CD4-positive, CD25-positive, alpha-beta regulatory T cell (primary cell): ENCODE measurements at places on chromosomes 11 and 22. TPM values are rescaled to one million over a fixed set of nuclear protein-coding genes. Genes with fewer than 3 reads are reported as not detected.
A peak's percentile ranks its signal among the peaks of the same experiment; 100 is the strongest.

DNA sequence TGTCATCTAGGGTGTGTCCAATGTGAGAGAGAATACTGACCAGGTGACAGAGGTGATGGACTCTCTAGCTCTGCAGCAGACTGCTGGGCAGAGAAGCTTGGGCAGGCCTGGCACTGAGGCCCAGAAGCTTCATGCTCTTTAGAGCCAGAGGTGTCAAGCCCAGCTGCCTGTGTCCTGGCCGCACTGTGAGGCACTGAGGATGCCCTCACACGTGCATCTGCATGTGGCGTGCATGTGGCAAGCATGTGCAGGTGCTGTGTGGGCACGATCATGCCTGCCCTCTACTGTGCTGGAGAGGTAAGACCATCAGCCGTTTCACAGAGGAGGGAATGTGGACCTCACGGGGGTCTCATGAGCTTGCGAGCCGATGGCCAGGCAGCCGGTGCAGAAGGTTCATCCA, 15.8 kb upstream of the TXNRD2 start:
- H3K27me3 ChIP-seq = no peaks in the 10 kb centered on the region
- H3K4me1 ChIP-seq = no peaks in the 10 kb centered on the region
- DNase-seq = no peak

DNA sequence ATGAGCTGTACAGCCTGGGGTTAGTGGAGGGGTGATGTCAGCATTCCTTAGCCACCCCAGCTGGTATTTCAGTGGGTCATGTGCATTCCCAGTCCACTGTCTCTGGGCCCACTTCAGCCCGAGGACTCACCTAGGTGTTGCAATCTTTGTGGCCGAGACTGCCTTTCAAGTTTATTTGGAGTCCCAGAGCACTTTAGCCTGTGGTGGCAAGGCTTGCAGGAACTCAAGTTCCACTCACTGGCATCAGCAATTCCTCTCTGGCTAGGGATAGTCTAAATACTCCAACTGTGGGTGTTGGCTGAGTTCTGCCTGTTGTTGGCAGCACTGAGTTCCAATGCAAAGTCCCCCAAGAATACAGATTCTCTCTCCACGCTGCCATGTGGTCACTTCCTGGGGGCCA, 191.6 kb upstream of the PGR start:
- no peaks in the 10 kb centered on the region for H3K4me1 ChIP-seq
- H3K27ac ChIP-seq = no peak overlapping the region
- no peaks in the 10 kb centered on the region for H3K27me3 ChIP-seq
- no peak overlapping the region for H3K4me3 ChIP-seq
- no peak for DNase-seq

DNA sequence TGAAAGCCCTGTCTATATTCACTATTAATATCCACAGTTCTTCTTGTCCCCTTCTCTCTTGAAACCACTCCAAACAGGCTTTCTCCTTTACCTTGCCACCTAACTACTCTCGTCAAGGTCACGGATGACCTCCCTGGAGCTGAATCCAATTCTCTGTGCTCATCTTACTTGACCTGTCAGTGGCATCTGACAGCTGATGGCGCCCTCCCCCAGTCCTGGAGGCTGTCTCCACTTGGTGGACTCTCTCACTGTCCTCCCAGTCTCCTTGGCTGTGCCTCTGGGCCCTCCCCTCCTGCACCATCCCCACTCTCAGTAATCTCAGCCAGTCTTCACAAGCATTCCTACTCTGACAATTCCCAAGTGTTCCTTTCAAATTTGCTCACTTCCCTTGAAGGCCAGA, 8.7 kb downstream of the TNKS1BP1 start:
- H3K4me3 ChIP-seq = no peak overlapping the region
- no peak overlapping the region for H3K27ac ChIP-seq
- peaks cover 9% of the 10 kb centered on the region for H3K4me1 ChIP-seq
- H3K36me3 ChIP-seq = peaks cover 6% of the 10 kb centered on the region
- no peak for DNase-seq

ZNF280B gene
- polyA plus RNA-seq = 0.83 TPM

DNA sequence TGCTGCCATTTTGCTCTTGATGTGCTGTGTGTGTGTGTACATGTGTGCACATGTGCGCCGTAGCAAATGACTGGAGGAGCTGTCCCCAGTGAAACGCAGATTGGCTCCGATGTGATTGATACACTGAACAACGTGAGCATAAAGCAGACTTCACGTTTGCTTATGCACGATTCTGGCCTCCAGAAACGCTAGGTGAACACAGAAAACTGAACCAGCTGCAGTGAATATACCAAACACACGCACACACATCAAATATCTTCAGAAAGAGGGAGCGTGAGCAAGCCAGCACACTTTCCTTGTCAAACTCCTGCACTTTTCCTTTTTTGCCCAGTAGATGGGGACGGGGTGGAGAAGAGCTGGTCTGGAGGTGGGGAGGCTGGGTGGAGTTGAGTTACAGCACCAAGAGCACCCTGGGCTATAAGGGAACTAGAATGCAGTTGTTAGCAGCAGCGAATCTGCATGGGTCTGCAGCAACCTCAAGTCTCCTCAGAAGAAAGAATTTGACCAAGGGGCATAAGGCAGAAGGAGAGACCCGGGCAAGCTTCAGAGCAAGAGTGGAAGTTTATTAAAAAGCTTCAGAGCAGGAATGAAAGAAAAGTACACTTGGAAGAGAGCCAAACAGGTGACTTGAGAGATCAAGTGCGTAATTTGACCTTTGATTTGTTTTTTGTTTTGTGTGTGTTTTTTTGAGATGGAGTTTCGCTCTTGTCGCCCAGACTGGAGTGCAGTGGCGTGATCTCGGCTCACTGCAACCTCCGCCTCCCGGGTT, 77.8 kb upstream of the CADM1 start:
- H3K27me3 ChIP-seq = no peaks in the 10 kb centered on the region
- DNase-seq = no peak
- no peak overlapping the region for H3K4me3 ChIP-seq
- H3K4me1 ChIP-seq = no peaks in the 10 kb centered on the region

DNA sequence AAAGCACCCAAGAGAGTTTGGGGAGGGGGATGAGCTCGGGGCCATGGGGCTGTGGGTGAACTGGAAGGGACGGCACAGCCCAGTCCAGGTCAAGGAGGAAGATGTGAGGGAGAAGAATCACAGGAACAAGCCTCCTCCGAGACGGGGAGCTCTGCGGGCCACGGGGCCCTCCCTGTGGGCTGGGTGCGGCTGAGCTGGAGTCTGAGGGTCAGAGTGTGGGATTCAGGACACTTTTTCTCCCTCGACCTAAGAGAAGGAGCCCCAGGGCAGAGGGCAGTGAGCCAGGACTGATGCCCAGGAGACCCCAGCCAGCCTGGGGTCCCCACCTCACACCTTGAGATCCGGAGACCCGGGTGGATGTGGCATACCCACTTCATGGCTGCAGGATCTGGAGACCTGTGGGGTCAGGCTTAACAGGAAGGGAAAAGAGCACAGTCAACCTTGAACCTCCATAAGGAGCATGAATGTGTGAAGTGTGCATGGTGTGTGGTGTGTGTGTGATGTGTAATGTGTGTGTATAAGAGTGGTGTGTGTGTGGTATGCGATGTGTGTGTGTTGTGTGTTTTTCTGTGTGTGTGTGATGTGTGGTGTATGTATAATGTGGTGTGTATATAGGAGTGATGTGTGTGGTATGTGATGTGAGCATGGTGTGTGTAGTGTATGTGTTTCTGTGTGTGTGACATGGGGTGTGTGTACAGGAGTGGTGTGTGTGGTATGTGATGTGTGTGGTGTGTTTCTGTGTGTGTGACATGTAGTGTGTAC, 504.6 kb downstream of the BRD1 start:
- no peak overlapping the region for H3K27ac ChIP-seq
- H3K4me1 ChIP-seq = no peaks in the 10 kb centered on the region

CHADL gene
- 0.58 TPM for polyA plus RNA-seq

- H3K27ac ChIP-seq = peak overlapping the region; percentile 92
- peaks cover 39% of the 10 kb centered on the region for H3K4me1 ChIP-seq
- H3K4me3 ChIP-seq = peak overlapping the region; percentile 66
- no peaks in the 10 kb centered on the region for H3K27me3 ChIP-seq
- H3K36me3 ChIP-seq = peaks cover 7% of the 10 kb centered on the region
These were observed 712 bp upstream of the MED15 start for GRCh38 chr22:20506543-20507252.

DNA sequence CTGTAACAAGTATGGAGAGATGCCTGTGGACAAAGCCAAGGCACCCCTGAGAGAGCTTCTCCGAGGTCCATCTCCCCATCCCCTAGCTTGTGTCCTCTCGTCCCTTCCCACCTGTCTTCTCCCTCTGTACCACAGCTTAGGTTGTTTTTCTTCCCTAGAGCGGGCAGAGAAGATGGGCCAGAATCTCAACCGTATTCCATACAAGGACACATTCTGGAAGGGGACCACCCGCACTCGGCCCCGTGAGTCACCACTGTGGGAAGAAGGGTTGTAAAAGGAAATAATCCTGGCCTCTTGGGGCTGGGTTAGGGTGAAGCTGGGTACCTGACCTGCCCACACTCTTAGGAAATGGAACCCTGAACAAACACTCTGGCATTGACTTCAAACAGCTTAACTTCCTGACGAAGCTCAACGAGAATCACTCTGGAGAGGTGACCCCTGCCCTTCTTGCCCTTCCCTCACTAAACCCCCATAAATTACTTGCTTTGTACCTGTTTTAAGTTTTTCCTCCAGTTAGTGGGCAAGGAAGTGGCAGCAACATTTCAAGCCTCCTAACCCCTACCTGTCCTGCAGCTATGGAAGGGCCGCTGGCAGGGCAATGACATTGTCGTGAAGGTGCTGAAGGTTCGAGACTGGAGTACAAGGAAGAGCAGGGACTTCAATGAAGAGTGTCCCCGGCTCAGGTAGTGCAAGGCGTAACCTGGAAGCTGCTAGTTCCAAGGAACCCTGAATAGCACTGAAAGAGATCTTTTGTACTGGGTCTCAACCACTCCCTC, 3.1 kb downstream of the TAF10 start:
- H3K27ac ChIP-seq = peak overlapping the region; percentile 57
- no peak for DNase-seq
- no peak overlapping the region for H3K4me3 ChIP-seq
- H3K27me3 ChIP-seq = no peaks in the 10 kb centered on the region
- peaks cover 36% of the 10 kb centered on the region for H3K36me3 ChIP-seq
- H3K4me1 ChIP-seq = peaks cover 71% of the 10 kb centered on the region

DNA sequence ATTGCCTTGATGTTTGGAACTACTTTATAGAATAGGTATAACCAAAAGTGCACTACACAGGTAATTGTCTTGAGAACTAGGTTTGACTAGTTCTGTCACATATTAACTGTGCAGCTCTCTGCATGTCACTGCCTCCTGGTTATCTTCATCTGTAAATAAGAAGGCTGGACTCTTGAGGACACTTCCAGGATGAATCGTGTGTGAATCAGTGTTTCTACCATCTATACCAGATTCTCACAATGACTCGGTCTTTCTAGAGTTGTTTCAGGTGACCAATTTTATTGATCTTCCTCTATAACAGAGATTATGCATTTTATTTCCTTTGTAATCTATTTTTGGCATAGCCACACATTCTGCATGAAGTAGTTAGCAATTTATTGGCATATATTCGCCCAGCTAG, 1181.0 kb upstream of the TENM4 start:
- no peak overlapping the region for H3K27ac ChIP-seq
- no peaks in the 10 kb centered on the region for H3K27me3 ChIP-seq
- no peaks in the 10 kb centered on the region for H3K36me3 ChIP-seq
- DNase-seq = no peak
